ENCODE measurements at places on chromosomes 2 and 18. TPM values are rescaled to one million over a fixed set of nuclear protein-coding genes. Genes with fewer than 3 reads are reported as not detected.

DNA sequence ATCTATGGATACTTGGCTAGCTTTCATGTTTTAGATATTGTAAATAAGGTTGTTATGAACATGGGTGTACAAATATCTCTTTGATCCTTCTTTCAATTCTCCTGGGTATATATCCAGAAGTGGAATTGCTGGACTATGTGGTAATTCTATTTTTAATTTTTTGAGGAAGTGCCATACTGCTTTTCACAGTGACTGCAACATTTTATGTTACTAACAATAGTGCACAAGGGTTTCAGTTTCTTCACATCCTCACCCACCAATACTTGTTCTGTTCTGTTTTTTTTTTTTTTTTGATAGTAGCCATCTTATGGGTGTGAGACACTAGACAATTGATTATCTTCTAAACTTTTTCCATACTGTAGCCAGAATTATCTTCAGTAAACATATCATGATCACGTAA, 17.3 kb upstream of the NEUROD1 start:
- no peak for DNase-seq

Gene SLC9A2
- 2.4 TPM for total RNA-seq

DNA sequence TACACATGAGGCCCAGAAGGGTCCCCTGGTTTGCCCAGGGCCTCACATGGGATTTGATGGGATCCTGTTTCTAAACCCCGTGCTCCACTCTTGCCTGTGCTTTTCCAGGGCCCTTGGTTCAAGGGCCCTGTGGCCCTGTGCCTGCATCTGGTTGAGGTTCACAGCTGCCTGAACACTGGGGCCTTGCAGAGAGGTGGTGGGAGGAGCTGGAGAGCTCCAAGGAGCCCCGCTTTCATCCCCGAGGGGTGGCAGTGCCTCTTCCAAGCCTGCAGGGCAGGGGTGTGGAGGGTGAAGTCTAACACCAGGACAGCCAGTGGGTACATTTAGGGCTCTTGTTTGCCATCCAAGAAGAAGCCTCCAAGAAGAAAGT, 82.3 kb downstream of the GLI2 start:
- DNase-seq = no peak

Gene CCDC142
- 18.0 TPM for total RNA-seq

GRCh38 chr2:105954891-105955290, 210.2 kb downstream of the NCK2 start:
- DNase-seq = no peak

- no peak for DNase-seq
Observed at GRCh38 chr18:41226186-41226585, 728.8 kb upstream of the PIK3C3 start.

DNA sequence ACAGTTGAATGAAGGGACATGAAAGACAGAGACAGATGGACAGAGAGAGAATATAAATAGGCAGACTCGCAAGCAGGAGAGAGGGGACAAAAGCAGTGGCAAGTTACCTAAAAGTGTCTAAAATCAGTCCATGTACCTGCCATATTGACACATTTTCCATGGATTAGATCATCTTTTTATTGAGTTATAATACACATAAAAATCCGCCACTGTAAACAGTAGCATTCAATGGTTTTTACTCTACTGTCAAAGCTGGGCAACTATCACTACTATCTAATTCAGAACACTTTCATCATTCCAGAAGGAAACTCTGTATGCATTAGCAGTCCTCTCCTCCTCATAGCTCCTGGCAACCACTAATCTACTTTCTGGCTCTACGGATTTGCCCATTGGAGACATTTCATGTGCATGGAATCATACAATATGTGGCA, 10.1 kb downstream of the CFAP210 start:
- DNase-seq = no peak

All from tongue (tissue), 3 donors.